Stimulated activated CD8-positive, alpha-beta memory T cell treated with anti-CD3 and anti-CD28 coated beads, Interleukin-12 subunit alpha, Interleukin-12 subunit beta, amount 100 ng/mL, for 4 hours (primary cell): ENCODE measurements at places on chromosomes 13 and 19.

- DNase-seq = no peak
These were observed 124.3 kb upstream of the TMTC4 start for GRCh38 chr13:100798739-100799361.

DNA sequence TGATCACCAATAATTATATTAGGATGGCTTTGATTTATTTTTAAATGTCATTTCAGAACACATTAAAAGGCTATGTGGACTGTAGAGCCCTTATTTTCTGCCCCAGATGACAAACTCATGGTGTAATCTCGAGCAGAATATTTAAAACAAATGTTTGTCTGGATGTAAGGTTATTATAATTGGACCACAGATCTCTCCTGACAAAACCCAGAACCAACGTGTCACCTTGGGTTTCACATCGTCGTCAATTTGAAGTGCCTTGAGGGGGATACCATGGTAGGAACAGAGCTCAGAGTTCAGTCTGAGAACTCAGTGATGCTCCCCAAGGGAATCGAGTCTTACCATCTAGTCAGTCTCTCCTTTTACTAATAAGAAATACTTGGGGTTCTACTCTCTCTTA, 2.8 kb downstream of the SACS start:
- DNase-seq = no peak

DNA sequence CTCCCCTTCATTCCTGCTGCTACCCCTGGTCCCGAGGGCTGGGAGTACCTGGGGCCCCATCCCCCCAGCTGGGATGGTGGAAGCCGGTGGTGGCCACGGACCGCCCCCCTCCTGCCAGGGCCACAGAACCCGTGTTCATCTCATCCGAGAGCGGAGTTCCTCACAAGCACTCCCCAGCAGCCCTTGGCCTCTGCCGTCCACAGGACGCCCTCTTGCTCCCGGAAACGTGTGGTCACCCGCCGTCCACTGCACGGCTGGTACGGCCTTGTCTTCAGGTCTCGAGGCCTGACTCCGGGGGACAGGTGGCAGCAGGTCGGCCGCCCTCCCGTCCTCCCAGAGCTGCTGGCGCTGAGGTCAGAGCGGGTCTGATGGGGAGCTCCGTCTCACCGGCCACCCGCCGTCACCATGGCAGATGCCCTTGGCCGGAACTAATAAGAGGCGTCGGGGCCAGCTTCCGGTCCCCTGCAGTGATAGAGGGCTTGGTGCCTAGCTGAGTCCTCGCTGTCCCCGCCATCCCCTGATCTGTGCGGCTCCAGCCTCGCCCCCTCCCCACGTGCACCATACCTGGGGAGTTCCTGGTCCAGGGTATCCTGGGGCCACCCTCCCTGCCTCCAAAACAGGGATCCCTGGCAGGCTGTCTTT, 16.5 kb upstream of the CSNK1G2 start:
- DNase-seq = no peak

DNA sequence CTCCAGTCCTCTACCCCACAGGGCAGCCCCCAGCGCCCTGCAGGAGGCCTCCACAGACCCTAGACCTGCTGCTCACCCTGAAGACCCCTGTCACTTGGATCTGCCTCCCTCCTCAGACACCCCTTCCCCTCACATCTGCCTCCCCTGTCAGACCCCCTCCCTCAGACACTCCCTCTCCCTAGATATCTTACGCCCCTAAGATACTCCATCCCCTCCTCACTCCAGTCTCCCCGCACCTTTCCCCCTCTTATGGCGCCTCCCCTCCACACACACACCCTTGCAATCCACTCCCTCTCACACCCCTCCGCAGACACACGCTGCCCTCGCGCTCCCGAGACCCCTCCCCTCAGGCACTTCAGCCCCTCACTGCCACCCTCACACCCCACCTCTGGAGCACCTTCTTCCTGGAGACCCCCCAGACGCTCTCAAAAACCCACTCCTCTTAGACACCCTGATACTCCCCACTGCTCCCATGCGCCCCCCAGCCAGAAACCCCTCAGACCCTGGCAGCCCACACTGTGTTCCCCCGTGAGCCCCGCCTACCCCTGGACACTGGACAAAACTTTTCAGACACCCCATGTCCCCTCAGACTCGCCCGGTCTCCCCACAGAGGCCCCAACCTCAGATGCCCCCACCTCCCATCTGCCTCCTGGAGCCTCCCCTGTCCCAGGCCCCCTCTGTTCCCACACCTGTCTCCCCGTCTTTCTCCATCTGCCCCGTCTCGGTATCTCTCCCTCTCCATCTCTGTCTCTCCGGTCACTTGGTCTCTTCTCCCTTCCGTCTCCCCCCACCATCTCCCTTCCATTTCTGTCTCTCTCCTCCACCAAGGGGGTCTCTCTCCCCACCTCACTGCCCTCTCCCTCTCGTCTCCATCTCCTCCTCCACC, 14.5 kb downstream of the ERFL start:
- no peak for DNase-seq

DNA sequence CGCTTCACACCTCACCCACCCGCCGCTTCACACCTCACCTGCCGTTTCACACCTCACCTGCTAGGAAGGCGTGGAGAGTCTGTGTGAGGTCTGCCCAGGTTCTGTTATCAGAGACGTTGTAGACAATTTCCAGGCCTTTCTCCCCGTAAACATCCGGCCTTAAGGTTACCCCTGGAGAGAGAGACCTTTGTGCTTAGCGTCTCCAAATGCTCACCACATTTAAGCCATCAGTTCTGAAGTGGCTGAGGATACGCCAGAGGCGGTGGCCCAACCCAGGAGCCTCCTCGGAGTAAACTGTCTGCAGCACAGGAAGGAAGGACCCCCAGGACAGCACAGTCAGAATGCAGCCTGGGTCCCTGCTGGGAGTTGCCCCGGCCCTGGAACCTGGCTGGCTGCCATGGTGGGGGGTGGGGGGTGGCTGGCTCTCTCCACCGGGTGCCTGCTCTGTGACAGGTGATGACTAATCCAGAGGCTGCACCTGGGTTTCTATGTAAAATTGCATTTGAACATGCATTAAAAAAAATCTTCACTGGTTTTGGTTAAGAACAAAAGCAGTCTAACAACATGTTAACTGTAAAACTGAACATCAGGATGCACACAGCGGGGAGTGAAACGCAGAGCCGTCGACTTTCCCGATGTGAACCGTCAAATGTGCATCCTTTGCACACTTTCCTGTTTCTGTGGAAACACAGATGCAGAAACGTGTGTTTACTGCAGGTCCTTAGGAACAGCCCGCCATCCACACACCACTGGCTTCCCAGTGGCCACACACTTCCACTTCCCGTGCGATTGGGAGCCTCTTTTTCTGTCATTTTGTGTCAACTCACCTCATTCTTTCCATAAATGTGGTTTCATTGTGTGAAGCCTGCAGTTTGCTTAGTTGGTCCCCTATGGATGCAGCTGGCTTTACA, 4.5 kb downstream of the ATP4B start:
- DNase-seq = no peak

- no peak for DNase-seq
These were observed 1002.1 kb downstream of the UQCRFS1 start for GRCh38 chr19:28210886-28211285.

GRCh38 chr13:45833242-45833641, 18.3 kb downstream of the SIAH3 start:
- DNase-seq = no peak

GRCh38 chr19:49997709-49998108, 27.5 kb downstream of the VRK3 start:
- no peak for DNase-seq

DNA sequence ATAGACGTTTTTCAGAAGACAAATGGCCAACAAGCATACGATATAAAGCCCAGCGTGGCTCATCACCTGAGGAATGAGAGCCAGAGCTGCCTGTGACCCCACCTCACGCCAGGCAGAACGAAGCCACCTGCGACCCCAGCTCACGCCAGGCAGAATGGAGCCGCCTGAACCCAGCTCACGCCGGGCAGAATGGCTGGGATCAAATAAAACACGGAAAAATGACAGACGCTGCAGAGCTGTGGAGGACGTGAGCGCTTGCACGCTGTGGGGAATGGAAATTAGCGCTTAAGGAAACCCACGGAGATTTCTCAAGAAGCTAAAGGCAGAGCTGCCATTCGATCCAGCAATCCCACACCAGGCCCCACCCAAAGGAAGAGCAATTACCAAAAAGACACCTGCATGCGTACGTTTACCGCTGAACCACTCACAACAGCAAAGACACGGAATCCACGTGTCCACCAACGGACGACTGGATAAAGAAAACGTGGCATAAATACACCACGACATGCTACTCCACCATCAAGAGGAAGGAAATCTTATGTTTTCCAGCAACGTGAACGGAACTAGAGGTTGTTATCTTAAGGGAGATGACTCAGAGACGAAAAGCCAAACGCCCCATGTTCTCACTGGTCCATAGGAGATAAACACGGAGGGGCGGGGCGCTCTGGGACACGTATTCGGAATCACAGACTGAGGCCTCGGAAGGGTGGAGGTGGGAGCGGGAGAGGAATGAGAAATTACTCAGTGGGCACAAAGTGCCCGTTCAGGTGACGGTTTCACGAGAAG, 30.7 kb upstream of the C13orf46 start:
- DNase-seq = no peak

GRCh38 chr13:104967836-104968630, 1567.4 kb downstream of the EFNB2 start:
- DNase-seq = no peak

DNA sequence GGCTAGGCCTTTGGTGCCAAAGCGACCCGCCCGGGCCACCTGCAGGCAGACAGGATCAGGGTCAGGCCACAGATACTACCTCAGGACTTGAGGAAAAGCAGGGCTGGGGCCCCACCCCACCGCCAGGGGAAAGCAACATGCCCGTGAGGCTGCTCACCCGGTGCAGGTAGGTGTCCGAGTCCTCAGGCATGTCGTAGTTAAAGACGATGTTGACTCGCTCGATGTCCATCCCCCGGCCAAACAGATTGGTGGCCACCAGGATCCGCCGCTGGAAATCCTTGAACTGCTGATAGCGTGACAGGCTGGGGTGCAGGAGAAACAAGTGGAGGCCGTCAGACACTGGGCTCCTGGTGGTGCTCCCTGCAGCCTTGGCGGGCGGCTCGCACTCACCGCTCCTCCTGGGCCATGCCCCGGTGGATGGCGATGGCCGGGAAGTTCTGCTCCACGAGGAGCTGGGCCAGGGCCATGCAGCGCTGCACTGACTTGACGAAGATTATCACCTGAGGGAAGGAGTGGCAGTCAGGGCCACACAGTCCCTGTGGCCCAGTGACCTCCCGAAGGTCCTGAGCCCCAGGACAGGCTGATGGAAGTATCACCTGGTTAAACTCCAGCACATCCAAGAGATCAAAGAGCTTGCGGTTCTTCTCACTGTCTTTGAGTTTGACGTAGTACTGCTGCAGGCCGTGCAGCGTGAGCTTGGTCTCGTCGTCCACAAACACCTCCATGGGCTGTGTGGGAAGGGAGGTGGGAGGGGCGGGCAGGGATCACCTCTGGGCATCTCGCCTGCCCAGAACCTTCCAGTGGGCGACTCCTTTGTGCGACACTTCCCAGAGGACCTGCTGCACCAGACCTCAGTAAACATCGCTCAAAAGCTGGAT, 9.8 kb downstream of the DDX39A start:
- no peak for DNase-seq

GRCh38 chr19:57620673-57621348, 6.8 kb downstream of the ZNF134 start:
- no peak for DNase-seq

GRCh38 chr19:30908262-30908771, 440.9 kb downstream of the TSHZ3 start:
- DNase-seq = no peak

- no peak for DNase-seq
These were observed 11.5 kb downstream of the UBXN6 start for GRCh38 chr19:4445963-4446703.

GRCh38 chr13:79593121-79593520, 112.2 kb downstream of the NDFIP2 start:
- no peak for DNase-seq

- DNase-seq = no peak
These were observed 13.5 kb downstream of the BRSK1 start for GRCh38 chr19:55297267-55297666.

DNA sequence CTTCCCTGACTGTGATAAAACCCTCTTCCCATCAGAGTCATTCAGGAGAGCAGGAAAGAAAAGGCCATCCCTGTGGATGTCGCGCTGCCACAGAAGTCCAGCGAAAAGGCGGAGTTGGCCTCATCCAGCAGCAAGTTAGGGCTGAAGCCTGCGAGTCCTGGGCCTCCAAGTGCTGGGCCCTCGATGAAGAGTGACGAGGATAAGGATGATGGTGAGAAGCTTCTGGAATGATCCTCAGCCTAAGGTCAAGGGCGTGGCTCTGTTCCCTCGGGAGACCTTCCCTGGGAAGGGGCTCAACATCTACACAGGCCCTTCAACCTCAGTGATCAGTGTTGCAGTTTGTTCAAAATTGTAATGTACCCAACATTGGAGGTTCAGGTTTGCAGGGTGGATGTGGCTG, 22.3 kb downstream of the TEX29 start:
- no peak for DNase-seq

GRCh38 chr13:68099631-68100030, 869.5 kb upstream of the PCDH9 start:
- DNase-seq = no peak

DNA sequence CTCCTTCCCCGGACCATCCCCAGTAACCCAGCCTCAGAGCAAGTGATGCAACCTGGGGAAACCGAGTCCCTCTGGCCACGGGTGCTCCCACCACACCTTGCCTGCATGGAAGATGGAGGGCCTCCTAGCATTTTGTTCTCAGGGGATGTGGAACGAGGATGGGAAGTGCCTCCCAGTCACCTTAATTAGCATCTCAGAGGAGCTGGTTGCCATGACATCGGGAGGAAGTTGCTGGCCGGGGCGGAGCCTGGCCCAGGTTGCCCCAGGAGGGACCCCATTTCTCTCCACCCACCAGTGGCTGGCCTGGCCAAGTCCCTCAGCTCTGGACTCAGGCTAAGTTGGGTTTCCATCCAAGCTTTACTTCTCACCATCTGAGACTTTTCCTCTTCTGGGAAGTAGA, 24.1 kb upstream of the PTPRS start:
- DNase-seq = no peak
